ENCODE measurements at places on chromosomes 7 and 10.

GRCh38 chr7:81484261-81484660, 285.6 kb downstream of the HGF start:
- no peak overlapping the region for H3K27ac ChIP-seq
- no peaks in the 10 kb centered on the region for H3K36me3 ChIP-seq
- H3K4me1 ChIP-seq: no peaks in the 10 kb centered on the region
- DNase-seq: peak; percentile 80
- no peak overlapping the region for H3K4me3 ChIP-seq

GRCh38 chr7:92177362-92177761, 1.6 kb downstream of the LRRD1 start:
- H3K36me3 ChIP-seq: no peaks in the 10 kb centered on the region
- no peak overlapping the region for H3K27ac ChIP-seq
- H3K4me3 ChIP-seq: no peak overlapping the region
- H3K27me3 ChIP-seq: no peaks in the 10 kb centered on the region
- no peak for DNase-seq
- H3K4me1 ChIP-seq: peaks cover 4% of the 10 kb centered on the region

GRCh38 chr10:131921184-131921583, 20.4 kb downstream of the PPP2R2D start:
- H3K4me1 ChIP-seq: no peaks in the 10 kb centered on the region
- no peaks in the 10 kb centered on the region for H3K36me3 ChIP-seq
- H3K4me3 ChIP-seq: no peak overlapping the region

DNA sequence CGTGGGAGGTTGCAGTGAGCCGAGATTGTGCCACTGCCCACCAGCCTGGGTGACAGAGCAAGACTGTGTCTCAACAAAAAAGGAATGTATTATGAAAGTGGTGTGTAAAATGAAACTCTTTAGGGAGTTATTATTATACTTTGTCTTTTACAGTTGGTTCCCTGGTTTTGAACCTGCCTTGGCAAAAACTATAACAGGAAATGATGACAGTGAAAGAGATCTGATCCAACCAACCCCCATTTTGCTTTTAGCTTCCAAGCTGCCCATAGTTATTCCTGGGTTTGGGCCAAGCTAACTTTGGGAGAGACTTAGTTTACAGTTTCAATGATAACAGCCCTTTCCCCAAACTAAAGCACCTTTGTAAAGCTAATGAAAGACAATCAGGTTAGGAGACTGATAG, 34.1 kb upstream of the NMT2 start:
- DNase-seq: no peak
- H3K4me1 ChIP-seq: no peaks in the 10 kb centered on the region
- H3K36me3 ChIP-seq: no peaks in the 10 kb centered on the region
- H3K4me3 ChIP-seq: no peak overlapping the region
- H3K27me3 ChIP-seq: no peaks in the 10 kb centered on the region
- H3K27ac ChIP-seq: no peak overlapping the region

GRCh38 chr7:32496052-32496813, 944 bp downstream of the AVL9 start:
- H3K4me1 ChIP-seq: peaks cover 20% of the 10 kb centered on the region
- peak overlapping the region; percentile 99 for H3K27ac ChIP-seq
- no peaks in the 10 kb centered on the region for H3K36me3 ChIP-seq
- DNase-seq: no peak
- peak overlapping the region; percentile 97 for H3K4me3 ChIP-seq

DNA sequence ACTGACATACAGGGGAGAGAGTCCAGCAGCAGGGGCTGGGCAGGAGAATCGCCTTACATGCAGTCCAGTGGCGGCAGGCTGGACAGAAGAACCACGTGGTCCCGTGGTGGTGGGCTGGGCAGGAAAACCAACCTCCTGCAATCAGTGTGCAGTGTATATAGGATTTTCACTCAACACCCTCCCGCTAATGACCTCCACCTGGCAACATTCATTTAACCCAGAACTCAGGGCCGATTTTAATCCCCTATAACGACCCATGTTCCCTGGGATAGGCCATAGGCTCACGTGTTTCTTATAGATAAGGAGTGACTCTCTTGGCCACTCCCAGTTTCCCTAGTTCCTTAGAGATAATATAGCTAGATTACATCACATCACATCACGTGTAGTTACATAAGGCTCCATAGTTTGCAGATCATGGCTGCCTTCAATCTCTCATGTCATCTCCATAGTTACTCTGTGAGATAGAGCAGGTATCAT, 19.4 kb downstream of the MTURN start:
- DNase-seq: no peak
- H3K36me3 ChIP-seq: peaks cover 31% of the 10 kb centered on the region
- no peaks in the 10 kb centered on the region for H3K27me3 ChIP-seq
- H3K27ac ChIP-seq: no peak overlapping the region
- H3K4me1 ChIP-seq: no peaks in the 10 kb centered on the region

DNA sequence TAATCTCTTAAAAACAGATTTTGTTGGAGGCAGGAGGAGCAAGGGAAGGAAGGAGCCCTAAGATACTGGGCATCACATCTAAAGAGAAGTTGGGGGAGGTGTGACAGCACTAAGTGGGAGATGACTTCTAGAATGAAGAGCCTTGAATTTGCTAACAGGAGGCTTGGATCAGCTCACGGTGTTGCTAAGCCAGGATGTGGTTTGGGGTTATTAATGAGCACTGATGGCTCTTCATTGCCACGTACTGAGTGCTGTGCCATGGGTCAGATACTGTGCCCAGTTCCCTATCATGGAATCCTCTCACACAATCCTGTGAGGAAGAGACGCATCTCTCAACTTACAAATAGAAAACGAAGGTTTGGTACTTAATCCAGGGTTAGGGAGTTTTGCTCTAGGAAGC, 78.5 kb downstream of the C7orf25 start:
- no peaks in the 10 kb centered on the region for H3K36me3 ChIP-seq
- no peak overlapping the region for H3K27ac ChIP-seq
- DNase-seq: no peak
- H3K4me1 ChIP-seq: peaks cover 3% of the 10 kb centered on the region
- H3K27me3 ChIP-seq: no peaks in the 10 kb centered on the region
- no peak overlapping the region for H3K4me3 ChIP-seq

DNA sequence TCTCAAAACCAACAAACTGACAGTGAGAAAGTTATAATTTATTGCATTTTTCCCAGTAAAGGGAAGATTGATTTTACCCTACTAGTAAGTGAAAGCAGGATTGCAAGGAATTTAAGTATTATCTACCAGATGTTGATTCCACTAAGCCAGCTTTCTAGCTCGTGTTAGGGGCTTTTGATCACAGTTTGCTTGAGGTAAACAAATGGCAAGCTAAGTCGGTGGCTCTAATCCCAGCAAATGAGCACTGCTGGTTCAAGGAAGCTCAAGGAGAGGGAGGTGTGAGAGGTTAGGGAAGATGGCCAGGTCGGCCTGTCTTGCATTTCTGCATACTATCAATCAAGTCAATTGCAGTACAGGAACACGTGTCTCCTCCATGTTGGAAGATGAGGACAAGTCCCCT, 448.7 kb upstream of the POM121L12 start:
- no peaks in the 10 kb centered on the region for H3K36me3 ChIP-seq
- no peak for DNase-seq
- no peaks in the 10 kb centered on the region for H3K27me3 ChIP-seq
- H3K4me1 ChIP-seq: no peaks in the 10 kb centered on the region
- H3K27ac ChIP-seq: no peak overlapping the region

DNA sequence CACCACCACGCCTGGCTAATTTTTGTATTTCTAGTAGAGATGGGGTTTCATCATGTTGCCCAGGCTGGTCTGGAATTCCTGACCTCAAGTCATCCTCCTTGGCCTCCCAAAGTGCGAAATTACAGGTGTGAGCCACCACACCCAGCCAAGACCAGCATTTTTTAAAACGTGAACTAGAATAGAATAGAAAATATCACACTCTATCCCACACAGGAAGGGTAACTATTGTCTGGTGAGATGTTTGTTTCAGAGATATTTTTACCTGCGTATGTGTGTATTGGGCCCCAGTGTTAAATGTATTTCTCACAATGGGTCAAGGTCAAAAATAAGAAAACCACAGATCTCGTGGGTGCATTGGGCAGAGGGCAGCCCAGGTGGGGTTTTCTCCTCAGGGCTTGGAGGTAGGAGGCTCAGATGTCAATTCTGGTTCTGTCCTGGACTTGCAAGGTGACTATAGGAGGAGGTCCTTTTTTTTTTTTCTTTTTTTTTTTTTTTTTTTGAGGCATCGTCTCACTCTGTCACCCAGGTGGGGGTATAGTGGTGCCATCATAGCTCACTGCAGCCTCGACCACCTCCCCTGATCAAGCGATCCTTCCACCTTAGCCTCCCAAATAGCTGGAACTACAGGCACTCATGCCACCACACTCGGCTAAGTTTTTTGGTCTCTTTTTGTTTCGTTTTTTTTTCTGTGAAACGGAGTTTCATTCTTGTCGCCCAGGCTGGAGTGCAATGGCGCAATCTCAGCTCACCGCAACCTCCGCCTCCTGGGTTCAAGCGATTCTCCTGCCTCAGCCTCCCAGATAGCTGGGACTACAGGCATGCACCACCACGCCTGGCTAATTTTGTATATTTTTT, 19.0 kb downstream of the SH2B2 start:
- no peak overlapping the region for H3K4me3 ChIP-seq
- H3K27me3 ChIP-seq: no peaks in the 10 kb centered on the region
- no peaks in the 10 kb centered on the region for H3K36me3 ChIP-seq
- H3K4me1 ChIP-seq: no peaks in the 10 kb centered on the region

DNA sequence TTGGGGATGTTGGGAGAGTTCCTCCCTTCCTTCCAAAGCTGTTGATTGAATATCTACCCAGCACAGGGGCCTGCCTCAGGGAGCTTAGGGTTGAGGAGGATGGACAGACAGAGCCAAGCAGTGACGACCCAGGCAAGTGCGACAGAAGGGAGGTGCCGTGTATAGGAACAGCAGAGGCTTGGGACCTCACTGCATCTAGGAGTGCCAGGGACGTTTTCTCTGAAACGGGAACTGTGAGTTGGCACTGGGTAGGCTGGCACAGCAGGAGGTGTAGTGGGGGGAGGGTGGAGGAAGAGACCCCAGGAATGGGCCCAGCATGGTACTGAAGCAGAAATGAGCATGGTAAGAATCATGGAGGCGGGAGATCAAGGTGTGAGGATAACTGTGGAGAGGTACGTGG, 55.3 kb upstream of the MGMT start:
- no peak for DNase-seq
- no peaks in the 10 kb centered on the region for H3K36me3 ChIP-seq
- no peaks in the 10 kb centered on the region for H3K4me1 ChIP-seq
- H3K27ac ChIP-seq: no peak overlapping the region
- H3K27me3 ChIP-seq: no peaks in the 10 kb centered on the region

GRCh38 chr7:11807000-11807399, 25.0 kb downstream of the THSD7A start:
- no peaks in the 10 kb centered on the region for H3K27me3 ChIP-seq
- no peak for DNase-seq
- no peak overlapping the region for H3K4me3 ChIP-seq
- H3K4me1 ChIP-seq: no peaks in the 10 kb centered on the region
- no peak overlapping the region for H3K27ac ChIP-seq
- no peaks in the 10 kb centered on the region for H3K36me3 ChIP-seq

DNA sequence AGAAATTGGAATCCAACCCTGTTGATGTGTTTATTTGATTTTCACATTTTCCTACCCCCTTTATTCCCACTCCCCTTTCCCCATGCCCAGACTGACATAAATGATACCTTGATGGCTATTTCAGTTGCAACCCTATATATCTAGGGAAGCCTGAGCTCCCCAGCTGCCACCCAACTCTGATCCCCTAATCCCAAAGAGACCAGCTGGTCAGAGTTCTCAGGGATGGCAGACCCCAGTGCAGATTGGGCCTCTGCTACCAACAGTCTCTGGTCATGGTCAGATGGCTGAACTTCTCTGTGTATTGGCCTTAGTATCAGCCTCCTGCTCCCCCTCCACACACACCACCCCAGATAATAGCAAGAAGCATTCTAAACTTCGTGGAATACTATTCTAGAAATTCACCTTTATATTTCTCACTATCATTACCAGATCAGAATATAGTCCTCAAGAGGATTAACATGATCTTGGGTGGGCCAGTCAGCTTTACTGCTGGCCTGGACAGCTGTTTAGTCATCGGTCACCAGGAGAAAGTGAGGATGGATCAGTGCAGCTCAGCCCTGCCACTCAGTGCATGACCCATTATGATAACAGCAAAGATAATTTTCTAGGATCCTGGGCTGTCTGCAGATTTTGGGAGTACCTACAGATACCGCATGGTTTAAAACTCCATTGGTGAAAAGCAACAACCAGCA, 24.5 kb upstream of the BTRC start:
- H3K27me3 ChIP-seq: no peaks in the 10 kb centered on the region
- H3K4me1 ChIP-seq: no peaks in the 10 kb centered on the region
- H3K27ac ChIP-seq: no peak overlapping the region

- H3K27ac ChIP-seq: no peak overlapping the region
- DNase-seq: no peak
- H3K4me1 ChIP-seq: no peaks in the 10 kb centered on the region
- no peak overlapping the region for H3K4me3 ChIP-seq
- H3K36me3 ChIP-seq: peaks cover 31% of the 10 kb centered on the region
- no peaks in the 10 kb centered on the region for H3K27me3 ChIP-seq
Measured at GRCh38 chr7:92039900-92040299, 94.4 kb downstream of the CYP51A1 start.

DNA sequence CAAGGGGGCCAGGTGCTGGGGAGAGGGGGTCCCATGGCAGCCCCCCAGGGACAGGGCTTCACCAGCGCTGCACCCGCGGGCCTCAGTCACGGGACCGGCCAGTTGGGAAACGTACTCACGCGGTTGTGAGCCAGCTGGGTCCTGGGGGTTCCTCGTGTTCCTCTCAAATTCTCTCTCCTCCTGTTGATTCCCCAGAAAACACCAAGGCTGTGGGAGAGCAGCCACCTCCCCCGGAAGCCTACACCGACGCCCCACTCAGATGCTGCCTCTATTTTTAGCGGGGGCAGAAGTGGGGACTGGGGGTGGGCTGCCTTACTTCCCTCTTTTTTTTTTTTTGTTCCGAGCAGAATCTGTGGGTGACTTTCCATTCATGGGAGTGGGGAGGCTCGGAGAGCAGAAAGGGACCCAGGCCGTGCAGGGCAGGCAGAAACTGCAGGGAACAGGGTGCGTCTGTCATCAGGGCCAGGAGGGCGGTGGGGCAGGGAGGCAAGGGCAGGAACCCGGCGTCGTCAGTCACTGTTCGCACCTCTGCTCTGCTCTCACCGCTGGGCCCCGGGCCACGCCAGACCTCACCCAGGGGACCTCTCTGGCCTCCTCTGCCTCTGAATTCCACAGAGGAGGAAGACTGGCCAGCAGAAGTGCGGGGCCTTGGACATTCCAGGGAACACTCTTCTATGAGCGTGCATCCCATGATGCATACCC, 63.1 kb downstream of the CARD11 start:
- H3K36me3 ChIP-seq: no peaks in the 10 kb centered on the region
- H3K27me3 ChIP-seq: no peaks in the 10 kb centered on the region
- H3K27ac ChIP-seq: no peak overlapping the region
- no peak for DNase-seq
- no peak overlapping the region for H3K4me3 ChIP-seq

GRCh38 chr7:66099551-66100407, 14.9 kb upstream of the CRCP start:
- peak overlapping the region; percentile 47 for H3K4me3 ChIP-seq
- H3K27ac ChIP-seq: peak overlapping the region; percentile 84
- H3K27me3 ChIP-seq: no peaks in the 10 kb centered on the region
- no peaks in the 10 kb centered on the region for H3K4me1 ChIP-seq
- peak; percentile 25 for DNase-seq
